ENCODE measurements at places on chromosomes 5 and 9.

GRCh38 chr9:16100537-16101091, 547.8 kb downstream of the CCDC171 start:
- DNase-seq, result peak; percentile 19

- no peak for DNase-seq
These were observed 70.3 kb upstream of the VCAN start for GRCh38 chr5:83401122-83401731.

GRCh38 chr5:112579599-112580170, 158.0 kb upstream of the APC start:
- no peak for DNase-seq

DNA sequence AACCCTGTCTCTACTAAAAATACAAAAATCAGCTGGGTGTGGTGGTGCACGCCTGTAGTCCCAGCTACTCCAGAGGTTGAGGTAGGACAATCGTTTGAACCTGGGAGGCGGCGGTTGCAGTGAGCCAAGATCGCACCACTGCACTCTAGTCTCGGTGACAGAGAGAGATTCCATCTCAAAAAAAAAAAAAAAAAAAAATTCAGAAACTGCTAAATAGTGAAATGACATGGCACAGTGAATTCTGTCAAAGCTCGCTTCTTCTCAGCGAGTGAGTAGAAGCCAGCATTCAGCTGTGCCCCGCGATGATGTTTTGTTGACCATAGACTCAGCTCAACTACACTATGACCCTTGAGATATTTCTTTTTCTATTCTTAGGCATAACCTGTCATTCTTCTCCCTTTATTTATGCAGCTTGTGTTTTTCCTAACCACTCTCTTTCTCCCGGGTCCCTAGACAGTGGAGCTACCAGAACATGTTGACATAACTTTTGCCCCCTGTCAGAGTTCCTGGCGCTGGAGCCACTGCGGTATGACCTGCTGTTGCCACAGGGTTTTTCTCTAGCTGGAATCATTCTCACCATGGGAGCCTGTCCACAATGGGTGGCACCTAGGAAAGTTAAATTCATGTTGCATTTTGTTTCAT, 13.5 kb upstream of the IQGAP2 start:
- no peak for DNase-seq

DNA sequence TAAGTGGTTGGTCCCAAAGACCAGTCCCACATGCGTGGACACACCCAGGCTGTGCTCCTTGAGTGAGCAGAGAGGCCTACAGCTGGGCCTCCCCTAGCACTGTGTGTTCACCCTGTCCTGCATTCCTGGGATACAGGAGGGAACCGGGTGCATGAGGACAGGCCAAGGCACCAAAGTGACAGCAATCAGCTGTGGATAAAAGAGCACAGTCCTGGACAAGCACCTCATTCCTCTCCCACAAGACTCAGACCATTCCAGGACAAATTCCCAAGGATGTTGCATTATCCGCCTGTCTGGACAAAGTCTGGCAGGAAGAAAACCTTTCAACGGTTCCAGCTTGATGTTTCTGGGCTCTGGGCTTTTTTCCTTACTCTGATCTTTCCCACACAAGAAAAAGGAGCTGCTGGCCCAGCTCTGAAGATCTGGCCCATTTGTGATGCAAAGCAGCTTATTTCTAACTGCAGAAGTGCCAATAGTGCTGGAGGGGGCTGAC, 273.2 kb downstream of the ENC1 start:
- no peak for DNase-seq

- DNase-seq, result no peak
These were observed 157.8 kb upstream of the TNC start for GRCh38 chr9:115275753-115276152.

GRCh38 chr9:89915187-89915586, 310.4 kb downstream of the GADD45G start:
- DNase-seq, result no peak

DNA sequence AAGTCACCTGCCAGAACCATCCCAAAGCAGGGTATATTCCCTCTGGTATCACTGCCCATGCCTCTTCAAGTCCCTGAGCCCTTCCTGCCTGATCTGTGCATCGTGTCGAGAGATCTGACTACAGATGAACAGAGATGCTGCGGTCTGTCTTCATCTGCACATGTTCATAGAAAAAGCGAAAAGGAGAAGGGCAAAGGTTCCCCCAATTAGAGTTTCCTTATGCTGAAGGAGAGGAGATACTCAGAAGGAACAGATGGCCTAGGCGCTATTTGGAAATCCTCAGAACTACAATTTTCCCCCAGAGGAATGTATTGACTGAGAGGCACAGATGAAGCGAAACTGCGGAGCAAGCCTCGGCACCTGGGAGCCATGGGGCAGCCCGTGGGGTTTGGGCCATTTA, 170.9 kb downstream of the SEC61B start:
- no peak for DNase-seq

DNA sequence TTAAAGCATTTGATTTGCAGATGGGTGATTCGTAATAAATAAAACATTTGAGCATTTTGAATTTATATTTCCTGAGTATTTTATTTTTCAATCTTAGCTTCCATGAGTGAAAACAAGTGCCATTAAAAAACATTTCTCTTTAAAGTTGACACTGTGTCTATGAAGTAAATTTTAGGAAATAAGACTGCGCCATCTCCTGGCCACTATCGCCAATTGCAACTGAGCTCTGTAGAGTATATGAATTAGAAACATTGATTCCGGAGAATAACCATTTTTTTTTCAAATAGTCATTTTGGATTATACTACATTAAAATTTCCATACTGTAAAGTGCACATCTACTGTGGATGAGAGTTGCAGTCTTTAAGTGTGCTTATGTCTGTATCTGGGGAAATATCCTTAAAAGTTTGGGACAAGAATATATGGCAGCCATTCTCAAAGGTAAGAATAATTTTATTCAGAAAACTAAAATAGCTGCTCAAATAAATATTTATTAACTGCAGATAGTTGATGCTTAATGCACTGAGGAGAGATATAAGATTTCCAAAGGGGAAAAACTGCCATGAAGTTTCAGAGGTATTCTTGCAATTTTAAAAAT, 5.9 kb downstream of the DMRTA1 start:
- peak; percentile 47 for DNase-seq

DNA sequence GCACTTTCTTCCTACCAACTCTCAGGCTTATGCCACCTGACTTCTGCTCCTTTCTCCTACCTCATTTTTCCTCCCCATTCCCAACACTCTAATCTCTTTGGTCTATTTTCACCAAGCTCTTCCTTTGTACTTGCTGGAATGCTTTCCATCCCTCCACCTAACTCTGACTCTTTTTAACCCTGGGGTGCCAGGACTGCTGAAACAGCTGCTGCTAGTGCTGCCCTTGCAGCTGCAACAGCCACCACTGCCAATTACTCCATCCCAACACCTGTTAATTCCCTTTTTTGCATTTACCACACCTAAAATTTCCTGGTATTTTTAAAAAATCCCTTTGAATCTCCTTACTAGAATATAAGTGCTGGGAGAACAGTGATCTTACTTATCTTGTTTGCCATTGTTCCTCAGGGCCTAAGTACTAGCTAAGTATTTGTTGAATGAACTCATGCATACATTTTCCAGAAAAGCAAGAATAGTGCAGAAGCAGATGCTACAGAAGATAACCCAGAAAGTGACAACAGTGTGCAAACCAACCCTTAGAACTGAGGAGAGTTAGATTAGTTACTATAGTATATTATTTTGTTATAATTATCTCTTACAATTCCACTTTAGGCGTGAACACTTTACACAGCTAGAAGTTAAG, 11.5 kb downstream of the NADK2 start:
- no peak for DNase-seq

GRCh38 chr9:108553111-108553635, 302.6 kb downstream of the ACTL7B start:
- no peak for DNase-seq

DNA sequence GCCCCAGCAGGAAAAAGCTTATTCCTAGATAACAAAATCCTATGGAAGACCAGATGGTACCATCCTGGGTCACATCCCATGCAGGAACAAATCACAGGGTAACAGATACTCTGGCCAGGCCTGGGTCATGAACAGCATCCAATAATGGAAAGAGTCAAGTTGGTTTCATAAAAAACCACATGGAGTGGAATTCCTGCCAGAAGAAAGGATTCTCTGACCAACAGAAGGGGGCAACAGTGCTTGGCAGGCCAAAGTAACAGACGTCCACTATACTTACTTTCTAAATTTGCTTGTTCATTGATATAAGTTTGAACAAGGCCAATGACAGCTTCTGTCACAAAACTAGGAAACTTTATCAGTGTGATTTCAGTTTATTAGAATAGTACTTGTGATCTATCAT, 273.5 kb downstream of the ARRDC3 start:
- no peak for DNase-seq

Data from head of caudate nucleus (tissue), 42 donors.